Stomach (tissue), 19 donors: ENCODE measurements at places on chromosomes 7 and 10. TPM values are rescaled to one million over a fixed set of nuclear protein-coding genes. Genes with fewer than 3 reads are reported as not detected.

GDF10 gene
- total RNA-seq, result not detected

IKZF1 gene
- 139 TPM for total RNA-seq

BAG3 gene
- 27.8 TPM for total RNA-seq

VGF gene
- not detected for total RNA-seq

LLCFC1 gene
- total RNA-seq, result not detected

PRXL2A gene
- 14.0 TPM for total RNA-seq

LRIT1 gene
- total RNA-seq, result not detected

BMPER gene
- 9.5 TPM for total RNA-seq

ANKRD61 gene
- 1.3 TPM for total RNA-seq

SYNPO2L gene
- total RNA-seq, result not detected

PNLIPRP3 gene
- total RNA-seq, result not detected

SLC39A12 gene
- total RNA-seq, result not detected

PALD1 gene
- 25.1 TPM for total RNA-seq

MACC1 gene
- 5.8 TPM for total RNA-seq

CPN1 gene
- total RNA-seq, result not detected

TBL2 gene
- total RNA-seq, result 31.6 TPM

MMD2 gene
- total RNA-seq, result not detected
